Activated T-helper 2 cell treated with anti-CD3 and anti-CD28 coated beads, Interferon-gamma antibody, Interleukin-2, Interleukin-4, amounts not matched to agents 10 μg/mL and 5 μg/mL and 100 μg/mL, durations not matched to agents 14 hours and 24 hours and 36 hours (primary cell): ENCODE measurements at places on chromosomes 12 and 14. TPM values are rescaled to one million over a fixed set of nuclear protein-coding genes. Genes with fewer than 3 reads are reported as not detected.

The KRT85 gene
- not detected in 2 replicates for total RNA-seq

The LTB4R gene
- total RNA-seq = 10.7 and 11.9 TPM in 2 replicates

The ARHGEF25 gene
- total RNA-seq = 1.9 and 2.3 TPM in 2 replicates

The NFATC4 gene
- total RNA-seq = 0.21 TPM in 1 of 2 replicates, not detected in the other

The GPRC5A gene
- not detected in 2 replicates for total RNA-seq

The MFAP5 gene
- total RNA-seq = not detected in 2 replicates

The NKX2-1 gene
- not detected in 2 replicates for total RNA-seq

The OVCH1 gene
- total RNA-seq = not detected in 2 replicates

The GYS2 gene
- 0.07 and 0.14 TPM in 2 replicates for total RNA-seq

The MYH6 gene
- 0.11 and 0.14 TPM in 2 replicates for total RNA-seq

The SBNO1 gene
- total RNA-seq = 51.1 and 52.2 TPM in 2 replicates
